ENCODE measurements at places on chromosomes 11 and 22.

DNA sequence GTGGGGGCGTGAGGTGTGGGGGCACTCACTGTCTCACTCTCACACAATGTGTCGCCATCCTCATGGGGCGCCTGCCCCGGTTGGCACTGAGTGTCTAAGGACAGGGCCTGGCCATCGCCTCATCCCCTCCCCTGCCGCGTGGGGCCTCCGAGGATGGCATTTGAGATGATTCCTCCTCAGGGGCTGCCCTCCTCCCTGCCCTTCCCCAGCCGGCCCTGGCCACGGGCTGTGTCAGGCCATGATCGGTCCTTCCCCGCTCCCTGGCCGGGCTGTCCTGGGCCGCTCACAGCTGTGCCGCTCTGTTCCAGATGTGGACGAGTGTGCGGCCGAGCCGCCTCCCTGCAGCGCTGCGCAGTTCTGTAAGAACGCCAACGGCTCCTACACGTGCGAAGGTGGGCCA lies 4.5 kb downstream of the CRELD2 start:
- H3K27ac ChIP-seq, result no peak overlapping the region
- H3K27me3 ChIP-seq, result no peaks in the 10 kb centered on the region
- H3K36me3 ChIP-seq, result peaks cover 9% of the 10 kb centered on the region
- H3K4me1 ChIP-seq, result peaks cover 7% of the 10 kb centered on the region

- H3K36me3 ChIP-seq, result no peaks in the 10 kb centered on the region
- no peak overlapping the region for H3K4me3 ChIP-seq
- DNase-seq, result no peak
- H3K27ac ChIP-seq, result no peak overlapping the region
These were observed 76.8 kb upstream of the BIRC3 start for GRCh38 chr11:102240502-102240901.

- H3K4me1 ChIP-seq, result peaks cover 27% of the 10 kb centered on the region
- no peak for DNase-seq
- no peaks in the 10 kb centered on the region for H3K36me3 ChIP-seq
- no peak overlapping the region for H3K4me3 ChIP-seq
- no peaks in the 10 kb centered on the region for H3K27me3 ChIP-seq
These were observed 18.1 kb downstream of the TOM1 start for GRCh38 chr22:35317680-35318290.

- H3K27me3 ChIP-seq, result no peaks in the 10 kb centered on the region
- H3K27ac ChIP-seq, result no peak overlapping the region
- DNase-seq, result peak; percentile 54
- no peak overlapping the region for H3K4me3 ChIP-seq
These were observed 9.6 kb downstream of the ADM start for GRCh38 chr11:10314199-10315072.

DNA sequence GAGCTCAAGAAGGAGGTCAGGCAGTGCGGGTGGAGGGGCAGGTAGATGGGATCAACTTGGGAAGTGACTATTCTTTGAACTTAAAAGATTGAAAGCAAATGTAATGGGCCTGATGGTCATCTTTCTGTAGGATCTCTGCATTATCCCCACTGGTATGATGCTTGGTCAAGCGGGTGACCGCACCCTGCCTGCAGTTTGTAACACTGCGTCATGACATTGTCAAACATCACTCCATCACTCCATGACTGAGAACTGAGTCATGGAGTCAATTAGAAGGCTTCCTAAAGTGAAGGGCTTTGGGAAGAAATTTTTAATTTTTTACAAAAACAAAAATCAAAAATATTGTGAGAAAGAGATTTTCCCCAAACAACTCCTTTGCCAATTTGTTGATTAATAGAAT lies 62.4 kb upstream of the BMAL1 start:
- no peaks in the 10 kb centered on the region for H3K27me3 ChIP-seq
- DNase-seq, result no peak
- H3K27ac ChIP-seq, result no peak overlapping the region
- H3K4me3 ChIP-seq, result no peak overlapping the region

GRCh38 chr11:7657306-7658025 lies 15.8 kb downstream of the CYB5R2 start:
- no peaks in the 10 kb centered on the region for H3K27me3 ChIP-seq
- no peaks in the 10 kb centered on the region for H3K4me1 ChIP-seq
- H3K27ac ChIP-seq, result no peak overlapping the region
- peak; percentile 89 for DNase-seq

GRCh38 chr11:132228746-132229325 lies 858.4 kb downstream of the NTM start:
- no peaks in the 10 kb centered on the region for H3K4me1 ChIP-seq
- H3K36me3 ChIP-seq, result no peaks in the 10 kb centered on the region
- no peak overlapping the region for H3K27ac ChIP-seq
- DNase-seq, result no peak

GRCh38 chr11:48013269-48013901 lies 33.0 kb downstream of the PTPRJ start:
- peak overlapping the region; percentile 51 for H3K27ac ChIP-seq
- no peaks in the 10 kb centered on the region for H3K27me3 ChIP-seq
- no peaks in the 10 kb centered on the region for H3K36me3 ChIP-seq
- H3K4me3 ChIP-seq, result no peak overlapping the region
- peaks cover 12% of the 10 kb centered on the region for H3K4me1 ChIP-seq

Measured in kidney (tissue), 22 donors.